ENCODE measurements at places on chromosomes 13 and 19. TPM values are rescaled to one million over a fixed set of nuclear protein-coding genes. Genes with fewer than 3 reads are reported as not detected.
A peak's percentile ranks its signal among the peaks of the same experiment; 100 is the strongest.

Gene SBK2
- total RNA-seq, result not detected

DNA sequence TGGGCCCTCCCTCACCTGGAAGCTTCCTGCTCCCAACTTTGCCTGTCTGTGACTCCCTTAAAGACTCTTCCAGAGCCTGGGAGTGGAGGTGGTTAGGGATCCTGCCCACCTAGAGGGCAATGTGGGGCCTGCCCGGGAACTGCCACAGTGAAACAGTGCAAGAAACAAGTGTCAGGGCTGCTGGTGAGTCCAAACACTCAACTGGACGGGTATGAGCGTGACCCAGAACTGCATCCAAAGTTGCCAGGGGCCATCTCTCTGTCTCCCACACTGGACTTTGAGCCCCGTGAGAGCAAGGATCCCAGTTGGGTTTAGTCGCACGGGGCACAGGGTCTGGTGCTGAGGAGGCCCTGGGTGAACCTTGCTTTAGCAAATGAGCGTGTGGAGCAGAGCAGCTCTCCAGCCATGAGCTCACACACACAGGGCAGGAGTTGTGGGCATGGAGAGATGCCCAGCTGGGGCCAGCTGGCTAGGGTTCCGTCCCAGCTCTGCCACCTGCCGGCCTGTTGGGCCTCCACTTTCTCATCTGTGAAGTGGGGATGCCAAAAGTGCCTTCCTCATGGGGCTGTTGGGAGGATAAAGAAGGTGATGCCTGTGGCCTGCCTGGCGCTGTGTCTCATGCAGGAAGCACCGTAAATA is 2.8 kb upstream of the NUMBL start:
- H3K27me3 ChIP-seq, result no peaks in the 10 kb centered on the region
- H3K4me1 ChIP-seq, result peaks cover 5% of the 10 kb centered on the region
- no peak overlapping the region for H3K4me3 ChIP-seq

DNA sequence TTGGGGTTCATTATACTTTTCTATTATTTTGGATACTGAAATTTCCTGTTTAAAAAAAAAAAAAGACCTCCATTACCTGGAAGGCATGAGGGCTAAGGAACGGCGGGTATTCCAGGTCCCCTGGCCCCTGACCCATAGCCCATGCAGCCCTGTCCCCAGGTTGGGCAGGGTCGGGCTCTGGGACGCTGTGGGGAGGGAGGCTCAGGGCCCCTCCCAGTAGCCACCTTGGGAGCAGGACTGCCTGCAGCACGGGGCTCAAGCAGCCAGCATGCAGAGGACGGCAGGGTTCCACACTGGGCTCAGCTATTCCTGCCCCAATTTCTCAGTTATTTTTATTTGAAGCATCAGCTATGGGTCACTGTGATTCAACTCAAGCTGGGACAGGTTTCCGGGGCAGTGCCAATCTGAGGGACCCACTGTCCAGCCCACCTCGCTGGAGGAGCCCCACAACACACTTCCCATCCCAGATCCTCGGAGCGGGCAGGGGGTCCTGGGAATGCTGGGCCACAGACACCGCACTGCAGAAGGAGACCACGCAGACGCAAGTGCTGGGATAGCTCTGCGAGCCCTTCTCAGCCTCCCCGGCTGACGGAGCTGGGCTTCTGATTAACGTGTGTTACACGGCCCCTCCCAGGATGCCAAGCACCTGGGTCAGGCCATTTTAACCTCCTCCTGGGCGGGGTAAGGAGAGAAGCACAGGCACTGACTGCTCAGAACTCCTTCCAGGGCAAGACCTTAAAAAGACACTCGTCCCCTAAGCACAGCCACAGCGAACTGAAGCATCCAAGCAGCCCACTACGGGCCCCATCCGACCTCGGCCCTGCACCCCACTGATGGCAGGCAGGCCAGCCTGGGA is 60.1 kb downstream of the PEPD start:
- H3K4me3 ChIP-seq, result no peak overlapping the region
- no peaks in the 10 kb centered on the region for H3K4me1 ChIP-seq
- H3K27ac ChIP-seq, result no peak overlapping the region
- no peaks in the 10 kb centered on the region for H3K36me3 ChIP-seq

Gene CBLC
- not detected for total RNA-seq

GRCh38 chr19:50536662-50537305 is 23.1 kb upstream of the ASPDH start:
- H3K4me1 ChIP-seq, result no peaks in the 10 kb centered on the region
- no peaks in the 10 kb centered on the region for H3K36me3 ChIP-seq
- no peak overlapping the region for H3K4me3 ChIP-seq
- no peaks in the 10 kb centered on the region for H3K27me3 ChIP-seq

DNA sequence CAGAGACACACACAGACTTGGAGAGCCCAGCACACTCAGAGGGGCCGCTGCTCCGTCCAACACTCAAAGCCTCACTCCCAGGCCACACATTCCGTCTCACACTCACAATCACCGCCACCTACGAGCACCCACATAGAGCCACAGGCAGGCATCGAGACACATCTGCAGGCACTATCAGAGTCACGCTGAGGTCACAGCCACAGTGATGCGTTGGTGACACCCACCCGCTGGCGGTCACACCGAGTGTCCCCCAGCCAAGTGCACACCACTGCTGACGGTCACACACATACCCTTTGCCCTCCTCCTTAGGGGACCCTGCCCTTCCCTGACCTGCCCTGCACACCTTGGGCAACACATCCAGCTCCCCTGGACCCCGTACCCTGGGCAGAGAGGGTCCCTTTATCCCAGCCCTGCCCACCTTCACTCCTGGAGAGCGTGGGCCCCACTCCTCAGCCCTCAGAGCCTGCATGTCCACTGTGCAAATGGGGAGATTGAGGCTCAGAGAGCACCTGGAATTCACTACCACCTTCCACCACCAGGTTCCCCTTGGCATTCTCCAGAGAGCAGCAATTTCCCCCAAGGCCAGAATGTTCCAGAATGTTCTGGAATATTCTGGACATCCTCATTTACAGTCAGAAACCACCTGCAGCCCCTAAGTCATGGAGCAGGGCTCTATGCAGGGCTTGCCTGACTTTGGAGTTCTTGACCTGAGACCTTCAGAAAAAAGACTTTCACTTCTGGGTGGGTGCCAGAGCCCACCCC is 5.4 kb downstream of the FUT5 start:
- DNase-seq, result no peak
- H3K4me3 ChIP-seq, result no peak overlapping the region
- no peaks in the 10 kb centered on the region for H3K27me3 ChIP-seq
- H3K4me1 ChIP-seq, result no peaks in the 10 kb centered on the region
- H3K36me3 ChIP-seq, result no peaks in the 10 kb centered on the region

Gene SIGLEC12
- total RNA-seq, result 1.8 TPM

DNA sequence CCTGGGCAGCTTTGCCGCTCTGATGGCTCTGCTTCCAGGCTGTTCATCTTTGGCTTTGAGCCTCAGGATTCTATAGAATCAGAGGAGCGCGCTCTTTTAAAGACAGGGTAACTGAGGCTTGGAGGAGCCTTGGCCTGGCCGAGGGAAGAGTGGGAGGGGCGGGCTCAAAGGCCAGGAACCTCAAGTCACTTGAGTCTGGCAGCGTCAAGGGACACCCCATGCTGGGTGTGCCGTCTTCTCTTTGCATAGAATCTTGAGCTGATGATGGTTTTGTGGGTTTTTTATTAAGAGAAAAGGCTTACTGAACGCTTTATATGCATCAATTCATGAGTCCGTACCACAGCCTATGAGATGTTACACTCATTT is 1.1 kb downstream of the PGLS start:
- DNase-seq, result no peak
- peak overlapping the region; percentile 90 for H3K4me3 ChIP-seq
- peak overlapping the region; percentile 94 for H3K27ac ChIP-seq

Gene LILRB3
- total RNA-seq, result 1.6 TPM

GRCh38 chr13:21703846-21704245 is 33.0 kb downstream of the FGF9 start:
- H3K36me3 ChIP-seq, result no peaks in the 10 kb centered on the region
- no peak overlapping the region for H3K4me3 ChIP-seq
- no peaks in the 10 kb centered on the region for H3K4me1 ChIP-seq
- no peak overlapping the region for H3K27ac ChIP-seq
- no peak for DNase-seq
- H3K27me3 ChIP-seq, result no peaks in the 10 kb centered on the region

GRCh38 chr13:103663996-103664395 is 597.8 kb upstream of the SLC10A2 start:
- no peak for DNase-seq
- H3K4me3 ChIP-seq, result no peak overlapping the region
- no peaks in the 10 kb centered on the region for H3K36me3 ChIP-seq
- no peaks in the 10 kb centered on the region for H3K4me1 ChIP-seq
- H3K27me3 ChIP-seq, result no peaks in the 10 kb centered on the region

DNA sequence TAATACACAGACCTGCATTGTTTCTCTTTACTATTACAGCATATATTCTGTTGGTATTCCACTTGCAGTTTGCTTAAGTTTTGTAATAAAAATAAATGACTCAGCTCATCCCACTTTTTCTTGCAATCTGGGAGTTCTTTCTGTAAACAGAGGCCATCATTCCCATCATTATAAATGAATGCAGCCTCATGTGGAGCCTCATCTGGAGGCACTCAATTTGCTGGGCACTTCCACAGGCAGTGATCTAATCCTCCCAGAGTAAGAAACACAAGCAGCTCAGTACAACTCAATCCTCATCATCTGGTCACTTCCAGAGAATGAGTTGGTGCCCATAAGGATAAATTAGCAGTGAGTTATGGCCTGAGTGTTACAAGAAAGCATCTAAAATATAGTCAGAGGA is 2801.9 kb downstream of the PCDH9 start:
- DNase-seq, result no peak
- H3K27ac ChIP-seq, result no peak overlapping the region
- H3K27me3 ChIP-seq, result no peaks in the 10 kb centered on the region

GRCh38 chr19:43755256-43755801 is 567 bp upstream of the SMG9 start:
- H3K27me3 ChIP-seq, result no peaks in the 10 kb centered on the region
- DNase-seq, result peak; percentile 77
- H3K4me3 ChIP-seq, result peak overlapping the region; percentile 62
- H3K36me3 ChIP-seq, result no peaks in the 10 kb centered on the region

GRCh38 chr19:30144802-30145201 is 202.8 kb downstream of the URI1 start:
- H3K27ac ChIP-seq, result no peak overlapping the region
- no peak overlapping the region for H3K4me3 ChIP-seq
- H3K27me3 ChIP-seq, result no peaks in the 10 kb centered on the region
- H3K4me1 ChIP-seq, result no peaks in the 10 kb centered on the region
- H3K36me3 ChIP-seq, result no peaks in the 10 kb centered on the region

- peaks cover 32% of the 10 kb centered on the region for H3K27me3 ChIP-seq
- H3K4me1 ChIP-seq, result no peaks in the 10 kb centered on the region
- no peak for DNase-seq
- no peaks in the 10 kb centered on the region for H3K36me3 ChIP-seq
- H3K27ac ChIP-seq, result no peak overlapping the region
Measured at GRCh38 chr19:39086386-39086785, 2.2 kb downstream of the ACP7 start.

DNA sequence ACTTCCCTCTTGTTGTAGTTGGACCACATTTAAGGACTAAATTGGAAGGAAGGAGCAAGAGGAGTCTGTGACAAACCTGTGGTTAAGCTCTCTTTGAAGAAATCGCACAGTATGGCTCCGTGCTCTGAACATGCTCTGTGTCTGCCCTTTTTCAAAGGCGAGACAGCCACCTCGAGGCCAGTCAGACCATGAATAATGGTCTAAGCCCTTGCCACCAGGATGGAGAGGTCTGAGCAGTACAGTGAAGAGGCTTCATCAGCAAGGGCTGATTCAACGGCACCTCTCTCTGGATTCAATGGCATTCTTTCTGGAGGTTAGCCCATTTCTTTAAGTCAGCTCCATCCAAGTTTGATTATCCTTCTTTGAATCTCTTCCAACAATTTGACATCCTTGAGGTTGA is 30.9 kb downstream of the FAM216B start:
- no peaks in the 10 kb centered on the region for H3K36me3 ChIP-seq
- H3K27ac ChIP-seq, result no peak overlapping the region
- no peak overlapping the region for H3K4me3 ChIP-seq
- no peaks in the 10 kb centered on the region for H3K27me3 ChIP-seq
- no peak for DNase-seq

DNA sequence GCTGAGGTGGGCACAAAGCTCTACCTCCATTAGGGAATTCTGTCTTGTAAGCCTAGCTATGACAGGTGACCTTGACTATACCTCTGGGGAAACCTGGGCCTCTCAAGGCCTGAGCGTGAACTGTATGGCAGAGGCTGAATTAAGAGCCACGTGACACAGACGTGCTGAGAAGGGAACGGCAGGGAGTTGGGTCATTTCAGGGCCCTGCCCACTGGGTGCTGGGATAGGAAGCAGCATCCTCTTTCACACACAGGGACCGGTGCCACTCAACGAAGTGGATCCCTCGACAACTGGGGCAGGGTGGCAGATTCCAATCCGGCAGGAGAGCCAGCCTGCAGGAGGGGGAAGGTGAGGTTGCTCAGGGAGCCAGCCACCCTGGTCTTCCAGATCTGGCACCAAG is 9.2 kb downstream of the ASF1B start:
- no peak for DNase-seq
- H3K4me1 ChIP-seq, result no peaks in the 10 kb centered on the region
- H3K27ac ChIP-seq, result no peak overlapping the region
- H3K4me3 ChIP-seq, result no peak overlapping the region

Gene ZNF181
- total RNA-seq, result 15.7 TPM

DNA sequence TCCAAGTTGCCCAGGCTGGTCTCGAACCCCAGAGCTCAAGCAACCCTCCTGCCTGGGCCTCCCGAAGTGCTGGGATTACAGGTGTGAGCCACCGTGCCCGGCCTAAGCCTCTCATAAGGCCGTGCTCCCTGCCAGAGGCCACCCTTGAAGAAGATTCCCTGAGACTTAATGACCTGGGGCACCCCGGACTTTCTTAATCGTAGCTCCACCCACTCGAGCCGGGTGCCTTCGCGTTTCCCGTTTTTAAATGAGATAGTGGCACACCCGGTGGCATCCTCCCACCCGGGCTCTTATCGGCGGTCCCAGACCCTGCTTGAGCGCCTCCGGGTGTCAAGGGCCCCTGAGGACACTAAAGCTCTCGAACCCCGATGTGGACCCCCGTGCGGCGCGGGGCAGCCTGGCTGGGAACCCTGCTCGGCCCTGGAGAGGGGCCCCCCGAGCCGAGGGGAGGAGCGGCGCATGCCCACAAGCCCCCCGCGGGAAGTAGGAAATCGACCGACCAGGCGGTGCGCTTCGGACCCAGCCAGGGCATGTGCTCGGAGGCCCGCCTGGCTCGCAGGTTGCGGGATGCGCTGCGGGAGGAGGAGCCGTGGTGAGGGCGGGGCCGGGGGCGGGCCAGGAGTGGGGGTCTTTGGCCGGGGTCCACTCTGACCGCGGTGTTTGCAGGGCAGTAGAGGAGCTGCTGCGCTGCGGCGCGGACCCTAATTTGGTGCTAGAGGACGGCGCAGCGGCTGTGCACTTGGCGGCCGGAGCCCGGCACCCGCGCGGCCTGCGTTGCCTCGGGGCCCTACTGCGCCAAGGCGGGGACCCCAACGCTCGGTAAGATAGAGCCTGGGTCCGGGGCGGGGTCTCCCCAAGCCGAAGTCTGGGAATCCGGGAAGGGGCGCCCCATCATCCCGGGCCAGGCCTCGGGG is at the start of gene ANKLE1:
TSS of gene ANKLE1 (plus strand) at position 511 of the 914 bp plus-strand sequence. CDS start at position 531, 20 bp downstream.
- H3K4me3 ChIP-seq, result peak within 1 kb of the TSS; percentile 20
- no peaks in the 10 kb centered on the region for H3K36me3 ChIP-seq
- no peak for DNase-seq
- peaks cover 7% of the 10 kb centered on the region for H3K27me3 ChIP-seq
- peaks cover 5% of the 10 kb centered on the region for H3K4me1 ChIP-seq

Gene PROSER3
- 6.2 TPM for total RNA-seq
